CD4-positive, alpha-beta memory T cell (primary cell): ENCODE measurements at places on chromosomes 6 and 20. TPM values are rescaled to one million over a fixed set of nuclear protein-coding genes. Genes with fewer than 3 reads are reported as not detected.

Gene CCN5
- not detected for total RNA-seq

- no peak overlapping the region for H3K27ac ChIP-seq
- H3K4me1 ChIP-seq, result no peaks in the 10 kb centered on the region
- no peaks in the 10 kb centered on the region for H3K36me3 ChIP-seq
- DNase-seq, result no peak
These were observed 129.3 kb upstream of the UST start for GRCh38 chr6:148617530-148617929.

DNA sequence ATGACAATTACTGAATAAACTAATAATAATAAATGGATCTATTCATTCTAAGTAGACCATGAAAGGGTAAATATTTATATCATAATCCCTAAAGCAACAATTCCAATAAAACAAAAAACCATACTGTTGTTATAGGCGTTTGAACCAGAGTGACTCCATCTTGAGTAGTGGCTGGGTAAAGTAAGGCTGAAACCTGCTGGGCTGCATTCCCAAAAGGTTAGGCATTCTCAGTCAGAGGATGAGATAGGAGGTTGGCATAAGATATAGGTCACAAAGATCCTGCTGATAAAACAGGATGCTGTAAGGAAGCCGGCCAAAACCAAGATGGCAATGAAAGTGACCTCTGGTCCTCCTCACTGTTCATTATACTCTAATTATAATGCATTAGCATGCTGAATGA, 8.3 kb downstream of the OR2H1 start:
- no peaks in the 10 kb centered on the region for H3K36me3 ChIP-seq
- H3K4me3 ChIP-seq, result no peak overlapping the region
- no peak overlapping the region for H3K27ac ChIP-seq
- H3K4me1 ChIP-seq, result no peaks in the 10 kb centered on the region
- DNase-seq, result no peak

DNA sequence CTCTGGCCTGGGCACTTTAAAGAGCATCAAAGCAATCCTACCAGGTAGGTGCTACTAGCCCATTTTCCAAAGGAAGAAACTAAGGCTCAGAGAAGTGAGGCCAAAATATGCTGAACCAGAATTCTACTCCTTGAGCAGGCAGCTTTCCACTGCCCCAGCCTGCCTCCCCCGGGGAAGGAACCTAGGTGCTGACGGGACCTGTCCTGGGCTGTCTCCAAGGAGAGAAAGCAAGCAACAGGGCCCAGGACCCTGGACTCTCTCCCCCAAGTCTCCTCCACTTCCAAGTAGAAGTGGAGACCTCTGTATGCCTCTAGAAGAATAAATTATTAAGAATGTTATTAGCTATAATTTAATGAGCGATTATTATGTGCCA, 159.5 kb downstream of the MRPL14 start:
- H3K4me3 ChIP-seq, result no peak overlapping the region
- H3K27me3 ChIP-seq, result no peaks in the 10 kb centered on the region
- no peak overlapping the region for H3K27ac ChIP-seq
- no peak for DNase-seq

Gene DEFB124
- total RNA-seq, result not detected

GRCh38 chr6:41132254-41132653, 21.9 kb downstream of the TREML1 start:
- H3K4me3 ChIP-seq, result no peak overlapping the region
- H3K27me3 ChIP-seq, result no peaks in the 10 kb centered on the region

Gene VWA7
- total RNA-seq, result 1.0 TPM

Gene JPH2
- total RNA-seq, result not detected

DNA sequence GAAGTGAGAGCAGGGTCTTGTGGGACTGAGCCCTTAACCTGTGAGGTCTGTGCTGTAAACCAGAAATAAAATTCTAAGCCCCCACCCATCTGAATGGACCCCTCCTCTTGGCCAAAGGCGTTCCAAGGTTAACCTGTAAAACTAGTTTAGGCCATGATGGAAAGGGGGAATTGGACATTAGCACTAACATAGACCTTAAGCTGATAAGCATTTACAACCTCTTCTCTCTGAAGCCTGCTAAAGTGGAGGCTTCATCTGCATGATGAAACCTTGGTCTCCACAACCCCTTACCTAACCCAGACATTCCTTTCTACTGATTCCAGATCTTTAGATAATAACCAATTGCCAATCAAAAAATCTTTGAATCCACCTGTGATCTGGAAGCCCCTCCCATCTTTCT, 25.8 kb downstream of the PIGT start:
- H3K36me3 ChIP-seq, result no peaks in the 10 kb centered on the region
- H3K27me3 ChIP-seq, result no peaks in the 10 kb centered on the region
- no peak overlapping the region for H3K4me3 ChIP-seq
- H3K4me1 ChIP-seq, result peaks cover 20% of the 10 kb centered on the region

DNA sequence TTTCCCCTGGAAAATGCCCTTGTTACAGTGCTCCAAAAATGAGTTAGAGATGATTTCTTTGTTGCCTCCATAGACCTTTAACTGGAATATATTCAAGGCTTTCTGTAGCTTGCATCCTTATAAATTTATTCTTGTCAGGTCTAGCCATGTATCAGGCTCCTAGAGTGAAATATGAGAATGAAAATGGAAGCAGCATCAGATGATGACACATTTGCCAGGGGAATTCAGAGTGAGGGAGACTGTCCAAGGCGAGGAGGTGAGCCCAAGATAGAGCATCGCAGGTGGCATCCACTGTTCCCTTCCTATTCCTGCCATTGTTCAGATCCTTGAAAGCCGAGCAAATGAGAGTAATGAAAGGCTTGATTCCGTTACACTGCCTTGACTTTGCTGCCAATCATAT, 386.8 kb downstream of the SAMD5 start:
- H3K27me3 ChIP-seq, result no peaks in the 10 kb centered on the region
- no peaks in the 10 kb centered on the region for H3K36me3 ChIP-seq
- DNase-seq, result no peak
- H3K27ac ChIP-seq, result no peak overlapping the region
- H3K4me3 ChIP-seq, result no peak overlapping the region
- H3K4me1 ChIP-seq, result no peaks in the 10 kb centered on the region

Gene THEMIS
- 58.7 TPM for total RNA-seq

GRCh38 chr6:124530926-124531325, 431.3 kb upstream of the RNF217 start:
- H3K27ac ChIP-seq, result no peak overlapping the region
- H3K4me1 ChIP-seq, result no peaks in the 10 kb centered on the region
- no peaks in the 10 kb centered on the region for H3K27me3 ChIP-seq
- H3K4me3 ChIP-seq, result no peak overlapping the region
- no peak for DNase-seq

DNA sequence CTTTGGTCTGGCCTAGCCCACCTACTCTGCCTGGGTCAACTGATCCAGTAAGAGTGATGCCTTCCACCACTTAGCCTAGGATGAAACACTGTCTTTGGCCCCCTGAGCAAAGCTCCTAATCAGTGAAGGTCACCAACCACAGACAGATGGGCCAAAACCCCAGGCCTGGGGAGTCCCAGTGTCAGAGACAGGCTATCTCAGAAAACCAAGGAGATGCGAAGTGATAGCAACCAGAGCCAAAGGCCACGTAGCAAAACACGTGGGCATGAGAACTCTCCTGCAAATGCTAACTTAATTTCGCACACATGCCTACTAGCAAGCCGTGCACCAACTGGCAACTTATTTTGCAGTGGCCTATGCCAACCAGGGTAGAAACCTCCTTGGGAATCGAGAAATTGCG, 29.1 kb downstream of the AGPAT4 start:
- H3K27ac ChIP-seq, result no peak overlapping the region
- no peak for DNase-seq
- no peaks in the 10 kb centered on the region for H3K36me3 ChIP-seq
- H3K4me1 ChIP-seq, result no peaks in the 10 kb centered on the region

Gene MMUT
- total RNA-seq, result 14.5 TPM

GRCh38 chr20:10505827-10506226, 70.7 kb downstream of the SLX4IP start:
- H3K27me3 ChIP-seq, result no peaks in the 10 kb centered on the region
- H3K4me1 ChIP-seq, result peaks cover 13% of the 10 kb centered on the region
- no peak for DNase-seq
- no peaks in the 10 kb centered on the region for H3K36me3 ChIP-seq
- no peak overlapping the region for H3K4me3 ChIP-seq
